Stimulated activated CD4-positive, alpha-beta T cell treated with anti-CD3 and anti-CD28 coated beads, Interleukin-12 subunit alpha, Interleukin-12 subunit beta, amount 100 ng/mL, for 48 hours (primary cell): ENCODE measurements at places on chromosomes 1 and 21.

GRCh38 chr1:32303997-32304622, 12.2 kb downstream of the HDAC1 start:
- no peak for DNase-seq

- no peak for DNase-seq
Observed at GRCh38 chr1:48767975-48768510, 8.6 kb downstream of the BEND5 start.

- DNase-seq = no peak
Observed at GRCh38 chr21:31629972-31630711, 29.4 kb upstream of the SOD1 start.

- DNase-seq = no peak
Observed at GRCh38 chr21:16514316-16514715, 784.5 kb downstream of the USP25 start.

DNA sequence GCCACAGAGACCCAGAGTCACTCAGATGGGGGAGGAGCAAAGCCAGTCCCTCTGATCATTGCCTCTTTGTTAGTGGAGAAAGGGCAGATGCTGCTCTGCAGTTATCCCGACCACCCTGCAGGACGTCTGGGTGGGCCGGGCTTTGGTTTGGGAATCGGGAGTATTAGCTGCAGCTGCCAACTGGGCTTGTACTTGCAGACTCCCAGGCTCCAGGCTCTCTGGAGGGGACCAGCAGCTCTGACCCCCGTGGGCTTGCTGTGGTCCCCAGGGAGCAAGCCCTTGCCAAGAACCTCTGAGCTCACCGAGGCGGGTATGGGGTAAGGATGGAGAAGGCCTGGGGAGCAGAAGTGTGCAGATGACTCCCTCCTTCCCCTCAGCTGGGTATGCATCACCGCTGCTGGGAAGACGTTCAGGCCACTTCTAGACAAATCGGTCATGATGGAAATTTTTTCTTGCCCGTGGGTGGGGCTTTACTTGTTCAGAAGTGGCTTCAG, 21.6 kb downstream of the MAPKAPK2 start:
- DNase-seq = peak; percentile 49

GRCh38 chr1:153880962-153881361, 41.8 kb downstream of the GATAD2B start:
- DNase-seq = peak; percentile 3

GRCh38 chr1:152577168-152577567, 3.1 kb downstream of the LCE3D start:
- DNase-seq = no peak

- DNase-seq = no peak
Observed at GRCh38 chr1:89068291-89068690, 3.3 kb upstream of the GBP1 start.

DNA sequence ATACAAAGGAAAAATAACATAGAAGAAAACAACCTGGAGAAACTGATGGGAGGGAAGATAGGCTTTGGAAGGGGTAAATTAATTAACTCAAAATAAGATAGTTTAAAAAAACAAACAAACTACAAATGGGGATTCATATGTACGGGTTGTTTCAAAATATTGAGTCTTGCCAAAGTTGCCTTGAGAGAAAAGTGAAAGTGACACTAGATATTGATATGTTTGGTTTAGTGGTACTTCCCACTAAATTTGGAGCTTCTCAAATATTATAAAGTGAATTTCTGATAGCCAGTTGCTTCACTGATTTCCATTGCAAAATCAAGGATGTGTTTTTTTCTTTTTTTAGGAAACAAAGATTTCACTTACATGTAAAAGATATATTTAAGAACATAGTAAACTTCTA, 149.5 kb upstream of the RUNX1 start:
- no peak for DNase-seq

DNA sequence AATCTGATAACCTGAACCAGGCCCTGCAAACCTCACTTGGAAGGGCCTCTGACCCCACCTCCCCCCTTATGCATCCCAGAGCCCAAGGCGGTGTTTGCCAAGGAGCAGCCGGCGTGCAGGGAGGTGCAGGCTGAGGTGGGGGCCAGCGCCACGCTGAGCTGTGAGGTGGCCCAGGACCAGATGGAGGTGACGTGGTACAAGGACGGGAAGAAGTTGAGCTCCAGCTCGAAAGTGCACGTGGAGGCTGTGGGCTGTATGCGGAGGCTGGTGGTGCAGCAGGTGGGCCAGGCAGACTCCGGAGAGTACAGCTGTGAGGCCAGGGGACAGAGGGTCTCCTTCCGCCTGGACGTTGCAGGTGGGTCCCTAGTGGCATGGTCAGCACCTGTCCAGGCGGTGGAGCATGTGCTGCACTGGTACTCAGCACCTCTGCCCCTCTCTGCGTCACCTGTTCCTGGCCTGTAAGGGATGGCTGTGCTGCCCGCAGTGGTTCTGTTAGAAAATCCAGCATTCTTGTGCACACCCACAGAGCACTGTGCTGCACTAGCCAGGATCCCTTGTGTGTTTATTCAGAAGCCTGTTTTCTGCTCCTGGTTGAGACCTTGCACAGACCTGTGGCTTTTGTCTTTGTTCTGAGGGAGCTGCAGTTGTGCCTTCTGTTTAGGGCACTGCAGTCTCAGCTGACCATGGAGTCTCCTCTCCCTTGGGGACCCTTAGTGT, 11.6 kb downstream of the OBSCN start:
- DNase-seq = no peak

GRCh38 chr1:92299477-92300150, 755 bp downstream of the RPAP2 start:
- DNase-seq = no peak

DNA sequence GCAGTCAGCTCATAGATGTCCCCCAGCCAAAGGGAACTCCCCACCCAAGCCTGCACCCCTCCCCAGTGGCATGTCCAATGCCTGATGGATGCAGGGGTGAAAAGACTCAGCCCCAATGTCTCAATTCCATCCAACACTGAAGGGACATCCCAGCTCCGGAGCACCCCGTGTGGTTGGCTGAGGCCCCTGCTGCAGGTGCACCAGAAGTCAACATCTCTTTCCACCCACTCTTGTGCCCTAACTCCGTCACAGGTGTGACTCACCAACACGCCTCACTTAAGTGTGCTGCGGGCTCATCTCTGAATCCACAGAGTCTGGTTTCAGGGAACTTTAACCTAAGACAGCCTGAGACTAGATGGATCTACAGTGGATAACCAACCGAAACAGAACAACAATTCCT, 40.9 kb upstream of the ZBTB18 start:
- peak; percentile 38 for DNase-seq

- peak; percentile 34 for DNase-seq
Observed at GRCh38 chr1:108199781-108200686, at the start of gene SLC25A24. TSS of gene SLC25A24 (minus strand) at chr1:108200343. CDS start at chr1:108200138, 205 bp downstream.

- DNase-seq = no peak
Observed at GRCh38 chr21:44566403-44566802, 7.1 kb upstream of the KRTAP10-4 start.

GRCh38 chr1:208600456-208601190, 356.4 kb upstream of the PLXNA2 start:
- DNase-seq = no peak

DNA sequence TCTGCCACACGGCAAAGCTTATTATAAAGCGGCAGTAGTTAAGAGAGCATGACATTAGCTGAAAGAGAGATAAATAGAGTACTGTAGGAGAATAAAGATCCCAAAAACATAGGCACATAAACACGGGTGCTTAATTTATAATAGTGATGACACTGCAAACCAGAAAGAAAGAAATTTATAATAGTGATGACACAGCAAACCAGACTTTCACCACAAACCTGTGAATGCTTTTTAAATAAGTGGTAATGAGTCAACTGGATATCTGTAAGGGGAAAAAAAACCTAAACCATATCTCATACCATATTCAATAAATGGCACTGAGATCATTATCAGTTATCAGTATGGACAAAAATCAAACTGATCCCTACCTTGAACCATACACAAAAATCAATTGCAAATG, 25.5 kb downstream of the USP1 start:
- DNase-seq = no peak

GRCh38 chr1:247102381-247102780, 1.8 kb downstream of the ZNF669 start:
- no peak for DNase-seq

DNA sequence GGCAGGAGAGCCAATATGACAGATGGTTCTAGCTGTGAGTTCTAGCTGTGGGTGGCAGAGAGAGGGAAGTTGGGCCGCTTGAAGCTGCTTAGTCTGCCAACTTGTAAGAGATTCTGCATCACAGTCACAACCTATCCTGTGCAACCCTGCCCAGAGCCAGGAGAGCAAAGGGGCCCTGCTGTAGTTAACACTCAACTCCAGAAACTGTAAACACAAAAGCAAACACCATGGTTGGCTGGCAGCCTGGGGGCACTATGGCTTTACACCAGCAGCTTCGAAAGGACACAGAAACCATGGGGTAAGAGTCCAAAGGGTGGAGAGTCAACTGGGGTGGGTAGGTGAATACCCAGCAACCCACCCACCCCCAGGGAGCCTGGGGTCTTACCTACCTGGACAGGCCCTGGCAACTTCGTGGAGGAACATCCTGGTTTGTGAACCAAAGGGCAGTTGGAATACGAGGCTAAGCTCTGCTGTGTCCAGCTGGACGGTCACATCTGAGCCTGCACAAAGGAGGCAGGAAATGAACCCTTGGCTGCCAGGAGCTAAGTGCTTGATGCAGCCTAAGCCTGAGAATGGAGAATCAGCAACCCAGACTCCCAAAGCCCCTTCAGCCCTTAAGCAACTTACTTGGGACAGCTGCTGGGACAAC, 6.4 kb downstream of the INPP5B start:
- no peak for DNase-seq

- DNase-seq = no peak
Observed at GRCh38 chr1:15179485-15179883, 25.9 kb downstream of the TMEM51 start.

GRCh38 chr21:45187646-45188045, 100.0 kb downstream of the POFUT2 start:
- DNase-seq = no peak

DNA sequence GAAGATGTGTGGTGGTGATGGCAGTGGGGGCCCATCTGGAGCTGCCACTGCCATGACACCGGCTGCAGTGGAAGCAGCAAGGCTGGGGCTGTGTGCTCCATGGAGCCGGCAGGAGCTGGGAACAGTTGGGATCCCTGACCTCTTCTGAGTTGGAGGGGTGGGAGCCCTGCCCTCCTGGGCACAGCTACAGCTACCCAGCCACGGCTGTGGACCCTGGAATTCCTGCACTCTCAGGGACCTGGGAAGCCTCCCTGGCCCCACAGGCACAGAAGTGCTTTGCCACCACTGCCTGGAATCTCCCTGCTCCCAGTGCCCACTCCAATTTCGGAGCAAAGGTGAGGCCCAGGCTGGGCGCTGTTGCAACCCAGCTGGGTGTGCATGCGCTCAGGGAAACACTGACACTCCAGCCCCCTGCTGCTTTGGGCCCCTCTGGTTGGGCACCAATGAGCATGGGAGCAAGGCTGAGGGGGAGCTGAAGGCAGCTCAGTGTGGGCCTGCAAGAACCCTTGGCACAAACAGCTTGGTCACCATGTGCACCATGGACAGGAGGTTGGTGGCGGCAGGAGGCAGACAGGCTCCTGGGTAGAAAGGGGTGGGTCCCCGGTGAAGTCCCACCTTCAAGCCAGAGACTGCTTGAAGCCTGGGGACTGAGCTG, 817.6 kb downstream of the KCNT2 start:
- no peak for DNase-seq

DNA sequence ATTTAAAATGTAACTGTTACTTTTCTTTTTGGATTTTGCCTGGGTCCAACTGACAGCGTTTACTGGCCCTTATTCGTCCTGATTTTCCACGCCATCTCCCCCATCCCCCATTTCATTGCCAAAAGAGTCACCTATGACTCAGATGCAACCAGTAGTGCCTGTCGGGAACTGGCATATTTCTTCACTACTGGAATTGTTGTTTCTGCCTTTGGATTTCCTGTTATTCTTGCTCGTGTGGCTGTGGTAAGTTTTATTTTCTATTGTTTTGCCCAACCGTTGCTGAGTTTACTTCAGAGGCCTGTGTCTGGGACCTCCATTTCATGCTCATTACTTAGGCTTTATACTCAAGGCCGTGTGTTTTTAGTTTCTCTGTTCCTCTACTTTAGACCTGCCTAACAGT, 9.3 kb downstream of the LEPR start:
- no peak for DNase-seq

DNA sequence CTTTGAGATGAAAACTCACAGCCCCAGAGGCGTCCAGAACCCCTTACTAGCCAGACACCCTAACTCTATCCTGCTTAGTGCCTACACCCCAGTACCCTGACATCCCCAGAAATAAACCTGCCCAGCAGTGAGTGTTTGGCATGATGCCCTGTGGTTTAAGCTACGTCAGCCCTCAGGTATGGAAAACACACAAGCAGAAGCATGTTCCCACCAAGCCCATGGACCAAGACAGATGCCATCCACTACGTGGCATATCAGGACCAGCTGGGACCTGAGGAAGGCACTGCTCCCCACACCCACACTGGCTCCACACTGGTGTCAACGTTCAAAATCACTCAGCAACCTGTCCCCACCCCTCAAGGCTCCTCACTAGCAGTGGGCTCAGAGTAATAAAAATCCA, 116.4 kb downstream of the SYT2 start:
- no peak for DNase-seq

DNA sequence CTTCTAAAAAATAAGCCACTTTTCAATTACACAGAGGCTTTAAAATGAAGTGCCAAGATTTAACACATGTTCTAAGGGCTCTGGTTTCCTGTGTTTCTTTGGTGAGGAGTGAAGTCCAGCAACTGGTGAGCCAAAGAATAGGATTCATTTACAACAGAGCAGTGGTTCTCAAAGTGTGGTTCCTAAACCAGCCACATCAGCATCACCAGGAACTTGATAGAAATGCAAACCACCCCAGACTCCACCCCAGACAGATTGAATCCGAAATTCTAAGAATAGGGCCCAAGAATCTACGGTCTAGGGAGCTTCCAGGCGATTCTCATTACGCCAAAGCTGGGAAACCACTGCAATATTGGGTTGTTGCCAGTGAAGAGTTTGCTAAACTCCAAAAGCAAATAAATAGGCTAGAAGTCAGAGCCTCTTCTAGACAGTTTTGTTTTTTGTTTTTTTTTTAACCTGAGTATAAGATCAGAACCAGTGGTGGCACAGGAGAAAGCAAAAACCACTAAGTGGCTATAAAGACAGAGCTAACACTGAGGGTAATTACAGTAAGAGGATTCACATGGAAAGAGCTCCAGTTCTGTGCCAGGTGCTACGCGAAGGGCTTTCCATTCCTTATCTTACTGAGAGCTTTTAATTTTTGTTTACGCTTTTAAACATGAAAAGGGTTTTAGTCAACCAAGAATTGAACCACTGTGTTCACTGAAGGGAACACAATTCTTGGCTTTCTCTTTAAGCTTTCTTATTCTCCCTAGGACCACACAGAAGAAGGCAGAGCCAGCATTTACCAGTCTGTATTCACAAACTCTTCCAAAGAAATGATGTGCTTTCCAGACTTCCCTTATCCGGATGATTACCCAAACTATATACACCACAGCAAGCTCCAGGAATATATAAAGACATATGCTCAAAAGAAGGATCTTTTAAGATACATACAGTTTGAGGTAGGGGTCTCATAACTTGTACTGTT, 42.4 kb upstream of the FMO2 start:
- DNase-seq = no peak

GRCh38 chr1:183051546-183051945, 28.3 kb downstream of the LAMC1 start:
- DNase-seq = no peak
